GM19239 (cell line): ENCODE measurements at places on chromosomes 5 and 9.

GRCh38 chr9:125856331-125856730 lies 109.2 kb downstream of the PBX3 start:
- DNase-seq = no peak

- no peak for DNase-seq
These were observed 386 bp upstream of the MATR3 start for GRCh38 chr5:139293202-139293506.

- DNase-seq = no peak
These were observed 1.1 kb upstream of the LCNL1 start for GRCh38 chr9:136981588-136982231.

- no peak for DNase-seq
These were observed 149.7 kb downstream of the GCNT1 start for GRCh38 chr9:76608575-76609273.

GRCh38 chr9:92384375-92384774 lies 20.0 kb downstream of the OGN start:
- no peak for DNase-seq

DNA sequence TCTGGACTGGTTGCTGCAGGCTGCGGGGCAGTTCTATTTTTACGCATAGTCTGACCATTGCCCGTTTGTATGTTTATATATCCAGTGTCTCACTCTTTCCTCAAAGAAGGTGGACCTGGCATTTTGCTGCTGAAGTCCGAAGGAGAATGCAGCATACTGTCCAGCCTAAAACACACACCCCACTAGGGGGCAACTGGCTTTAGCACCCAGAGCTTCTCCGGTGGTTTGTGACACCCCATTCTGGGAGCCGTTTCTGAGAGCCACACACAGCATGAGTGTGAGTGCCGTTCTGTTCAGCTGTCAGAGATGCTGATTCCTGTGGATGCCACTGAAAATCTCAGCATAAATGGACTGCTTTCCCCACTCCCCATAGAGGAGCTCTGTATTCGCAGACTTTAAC lies 290.5 kb upstream of the TAS2R1 start:
- no peak for DNase-seq

GRCh38 chr9:112699230-112699629 lies 18.7 kb downstream of the INIP start:
- no peak for DNase-seq

DNA sequence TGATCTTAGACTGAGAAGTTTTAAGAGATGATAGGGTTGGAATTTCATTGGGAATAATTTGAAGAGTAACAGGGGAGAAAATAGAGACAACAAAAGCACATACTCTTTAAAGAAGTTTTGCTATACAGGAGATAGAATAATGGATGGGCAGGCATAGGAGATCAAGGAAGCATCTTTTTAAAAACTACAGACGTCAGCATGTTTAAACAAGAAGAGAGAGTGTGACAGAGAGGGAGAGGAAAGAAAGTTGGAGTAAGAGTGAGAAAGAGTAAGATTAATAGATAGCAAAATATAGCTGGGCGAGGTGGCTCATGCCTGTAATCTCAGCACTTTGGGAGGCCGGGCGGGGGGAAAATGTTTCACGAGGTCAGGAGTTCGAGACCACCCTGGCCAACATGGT lies 5.3 kb upstream of the LVRN start:
- no peak for DNase-seq
